ENCODE measurements at places on chromosomes 13 and 19. TPM values are rescaled to one million over a fixed set of nuclear protein-coding genes. Genes with fewer than 3 reads are reported as not detected.
A peak's percentile ranks its signal among the peaks of the same experiment; 100 is the strongest.

Gene EDDM13
- total RNA-seq: not detected

GRCh38 chr13:43139211-43139610 lies 115.8 kb downstream of the DNAJC15 start:
- H3K4me3 ChIP-seq: no peak overlapping the region
- DNase-seq: no peak
- no peak overlapping the region for H3K27ac ChIP-seq
- no peaks in the 10 kb centered on the region for H3K4me1 ChIP-seq

GRCh38 chr19:5893907-5894703 lies 9.5 kb downstream of the NDUFA11 start:
- no peaks in the 10 kb centered on the region for H3K27me3 ChIP-seq
- peaks cover 16% of the 10 kb centered on the region for H3K4me1 ChIP-seq
- H3K27ac ChIP-seq: no peak overlapping the region
- H3K36me3 ChIP-seq: peaks cover 10% of the 10 kb centered on the region
- no peak for DNase-seq

- H3K27me3 ChIP-seq: no peaks in the 10 kb centered on the region
- H3K4me3 ChIP-seq: no peak overlapping the region
- DNase-seq: no peak
- H3K36me3 ChIP-seq: no peaks in the 10 kb centered on the region
- H3K27ac ChIP-seq: no peak overlapping the region
- no peaks in the 10 kb centered on the region for H3K4me1 ChIP-seq
Observed at GRCh38 chr19:42018503-42019193, 24.6 kb upstream of the ATP1A3 start.

Gene TMEM190
- not detected for total RNA-seq

- no peaks in the 10 kb centered on the region for H3K4me1 ChIP-seq
- no peaks in the 10 kb centered on the region for H3K36me3 ChIP-seq
- no peak overlapping the region for H3K4me3 ChIP-seq
- H3K27ac ChIP-seq: no peak overlapping the region
- peaks cover 27% of the 10 kb centered on the region for H3K27me3 ChIP-seq
Observed at GRCh38 chr19:57656346-57656745, 12.4 kb upstream of the ZSCAN4 start.

DNA sequence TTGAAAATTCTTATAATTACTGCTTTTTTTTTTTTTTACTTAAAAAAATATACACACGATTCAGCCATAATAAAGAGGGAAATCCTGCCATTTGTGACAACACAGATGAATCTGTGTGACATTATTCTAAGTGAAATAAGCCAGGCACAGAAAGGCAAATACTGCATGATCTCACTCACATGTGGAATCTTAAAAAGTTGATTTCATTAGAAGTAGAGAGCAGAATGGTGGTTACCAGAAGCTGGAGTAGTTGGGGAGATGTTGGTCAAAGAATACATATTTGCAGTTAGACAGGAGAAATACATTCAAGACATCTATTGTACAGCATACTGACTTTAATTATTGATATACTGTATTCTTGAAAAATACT lies 116.2 kb downstream of the KLF12 start:
- no peaks in the 10 kb centered on the region for H3K27me3 ChIP-seq
- no peak for DNase-seq
- no peaks in the 10 kb centered on the region for H3K4me1 ChIP-seq
- H3K27ac ChIP-seq: no peak overlapping the region
- no peak overlapping the region for H3K4me3 ChIP-seq
- no peaks in the 10 kb centered on the region for H3K36me3 ChIP-seq

DNA sequence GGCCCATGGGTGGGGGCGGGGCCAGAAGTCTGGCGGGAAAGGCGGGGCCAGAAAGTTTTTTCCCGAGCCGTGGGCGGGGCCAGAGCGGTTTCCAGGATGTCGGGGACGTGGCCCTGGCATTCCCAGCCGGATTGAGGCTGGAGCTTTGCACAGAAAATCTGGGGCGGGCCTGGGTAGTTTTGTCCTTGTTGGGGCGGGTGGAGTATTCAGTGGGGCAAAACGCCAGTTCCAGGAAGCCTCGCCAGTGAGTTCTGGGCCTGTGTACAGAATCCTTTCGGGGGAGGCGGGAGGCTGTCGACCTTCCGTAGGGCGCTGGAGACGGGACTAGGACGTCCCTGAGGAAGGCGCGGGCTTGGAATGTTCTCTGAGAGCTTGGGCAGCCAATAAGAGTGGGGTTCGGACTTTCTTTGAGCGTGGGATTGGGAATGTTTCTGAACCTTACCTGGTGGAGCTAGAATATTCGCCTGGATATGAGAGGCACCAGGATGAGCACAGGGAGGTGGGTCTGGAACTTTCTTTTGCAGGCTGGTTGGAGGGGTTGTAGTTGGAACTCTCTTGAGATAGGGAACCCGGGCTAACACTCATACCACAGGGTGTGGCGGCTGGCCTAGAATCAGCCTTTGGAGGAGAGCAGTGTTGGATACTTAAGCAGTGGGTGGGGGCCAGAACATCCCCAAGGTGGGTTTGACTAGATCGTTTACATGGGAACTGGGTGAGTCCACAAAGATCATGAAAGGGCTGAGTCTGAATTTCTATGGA lies 1.3 kb downstream of the CCDC9 start:
- no peak for DNase-seq
- H3K36me3 ChIP-seq: peaks cover 30% of the 10 kb centered on the region
- peak overlapping the region; percentile 52 for H3K4me3 ChIP-seq
- H3K27ac ChIP-seq: peak overlapping the region; percentile 84
- H3K27me3 ChIP-seq: no peaks in the 10 kb centered on the region
- peaks cover 7% of the 10 kb centered on the region for H3K4me1 ChIP-seq

DNA sequence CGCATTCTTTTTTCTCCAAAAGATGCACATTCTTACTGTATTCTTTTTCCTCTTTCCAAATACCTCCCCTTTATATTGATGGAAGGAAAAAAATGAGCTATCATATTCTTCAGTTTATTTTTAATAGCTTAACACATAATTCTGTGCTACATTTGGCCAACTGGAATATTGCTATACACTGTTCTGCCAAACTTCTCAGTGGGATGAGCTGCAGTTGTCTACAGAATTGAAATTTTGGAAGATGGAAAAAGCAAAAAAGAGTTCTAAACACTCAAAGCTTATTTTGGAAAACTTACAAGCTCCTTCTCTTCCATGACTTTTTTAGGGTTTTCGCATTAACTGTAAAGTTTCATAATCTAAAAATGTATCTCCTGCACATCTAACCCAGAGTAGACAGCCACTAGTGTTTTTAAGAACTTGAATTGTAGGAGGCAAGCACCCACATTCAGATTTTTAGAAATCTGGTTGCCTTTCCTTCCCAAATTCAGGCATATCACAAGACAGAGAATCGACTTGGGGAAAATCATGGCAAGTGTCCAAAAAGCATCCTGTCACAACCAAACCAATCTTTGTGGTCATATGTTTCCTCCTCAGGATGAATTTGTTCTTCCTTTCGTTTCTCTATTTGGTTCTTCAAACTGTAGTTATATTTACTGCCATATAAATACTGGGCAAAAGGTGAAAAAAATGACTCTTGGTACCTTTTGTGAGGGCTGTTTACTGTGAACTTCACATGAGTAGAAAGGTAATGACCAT lies 111.4 kb upstream of the FRY start:
- H3K27ac ChIP-seq: no peak overlapping the region
- no peak overlapping the region for H3K4me3 ChIP-seq
- H3K4me1 ChIP-seq: no peaks in the 10 kb centered on the region
- DNase-seq: no peak
- no peaks in the 10 kb centered on the region for H3K27me3 ChIP-seq

DNA sequence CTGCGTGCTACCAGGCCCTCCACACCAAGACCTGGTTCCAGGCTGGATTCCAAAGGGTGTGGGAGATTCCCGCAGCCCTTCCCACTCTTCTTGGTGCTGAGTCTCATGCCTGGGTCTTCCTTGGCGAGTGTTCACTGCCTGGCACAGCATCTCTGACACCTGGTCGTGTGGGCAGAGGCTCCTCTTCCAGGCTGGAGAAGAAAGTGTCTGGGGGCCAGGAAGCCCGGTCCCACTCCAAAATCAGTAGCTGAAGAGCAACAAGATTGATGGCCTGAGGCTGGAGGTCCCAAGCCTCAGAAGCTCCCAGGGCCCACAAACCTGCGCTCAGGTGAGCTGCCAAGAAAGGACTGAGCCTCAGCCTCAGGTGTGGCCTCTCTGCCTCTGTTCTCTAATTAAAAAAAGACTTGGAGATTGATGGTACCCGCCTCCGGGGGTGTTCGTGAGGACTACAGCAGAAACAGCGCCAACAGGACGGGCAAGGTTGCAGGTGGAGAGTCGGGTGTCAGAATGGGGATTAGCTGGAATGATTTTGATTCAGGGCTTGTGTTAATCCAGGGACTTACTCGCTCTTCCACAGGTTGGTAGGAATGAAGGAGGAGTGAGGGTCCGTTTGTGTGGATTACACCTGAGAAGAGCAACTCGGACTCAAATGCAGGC lies 217.5 kb downstream of the TEX29 start:
- peaks cover 66% of the 10 kb centered on the region for H3K27me3 ChIP-seq
- no peak overlapping the region for H3K27ac ChIP-seq
- H3K36me3 ChIP-seq: no peaks in the 10 kb centered on the region

Data from A673 (cell line).